T47D (cell line): ENCODE measurements at places on chromosomes 11 and 22.
A peak's percentile ranks its signal among the peaks of the same experiment; 100 is the strongest.

- DNase-seq: peak; percentile 82
These were observed 128.0 kb upstream of the ANO1 start for GRCh38 chr11:69950120-69950519.

DNA sequence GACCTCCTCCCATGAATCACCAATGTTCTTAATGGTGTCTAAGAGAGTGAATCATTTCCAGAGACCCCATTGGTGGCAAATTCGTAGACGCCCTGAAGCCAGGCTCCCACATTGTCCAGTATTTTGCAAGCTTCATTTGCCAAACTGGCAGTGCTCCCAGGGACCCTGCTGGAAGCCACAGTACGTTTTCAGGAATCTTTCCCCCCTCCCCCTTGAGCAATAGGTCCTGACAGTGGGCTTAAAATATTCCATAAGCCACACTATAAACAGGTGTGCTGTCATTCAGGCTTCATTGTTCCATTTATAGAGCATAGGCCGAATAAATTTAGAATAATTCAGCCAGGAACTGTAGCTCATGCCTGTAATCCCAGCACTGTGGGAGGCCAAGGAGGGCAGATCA is 125.3 kb downstream of the MORC2 start:
- no peak for DNase-seq

DNA sequence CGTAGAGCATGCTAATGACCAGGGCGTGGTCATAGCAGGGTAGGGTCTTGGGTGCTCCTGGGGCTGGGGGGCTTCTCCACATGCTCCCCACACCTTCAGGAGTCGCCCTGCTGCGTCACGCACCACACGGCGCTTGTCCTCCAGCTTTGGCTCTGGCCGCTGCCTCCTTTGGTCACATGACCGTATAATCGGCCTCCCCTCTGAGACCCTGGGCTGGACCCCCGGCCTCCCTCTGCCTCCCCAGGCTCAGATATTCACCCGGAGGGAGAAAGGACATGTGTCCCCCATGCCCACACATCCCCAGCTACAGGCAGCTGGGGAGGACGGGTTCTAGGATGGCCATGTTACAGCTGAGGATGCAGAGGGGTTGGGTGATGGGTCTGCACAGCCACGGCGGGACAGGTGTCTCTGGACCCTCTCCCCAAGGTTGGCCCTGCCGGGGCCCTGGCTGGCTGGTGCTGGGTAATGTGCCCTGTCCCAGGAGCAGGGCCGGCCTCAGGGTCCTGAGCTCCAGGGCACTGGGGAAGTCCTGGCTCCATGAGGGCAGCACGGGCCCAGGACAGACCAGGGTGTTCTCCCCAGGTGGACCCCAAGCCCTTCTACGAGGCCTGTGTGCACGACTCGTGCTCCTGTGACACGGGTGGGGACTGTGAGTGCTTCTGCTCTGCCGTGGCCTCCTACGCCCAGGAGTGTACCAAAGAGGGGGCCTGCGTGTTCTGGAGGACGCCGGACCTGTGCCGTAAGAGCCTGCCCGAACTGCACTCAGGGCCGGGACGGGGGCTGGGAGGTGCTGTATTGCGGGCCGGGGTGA is 14.5 kb downstream of the MUC2 start:
- no peak for DNase-seq

DNA sequence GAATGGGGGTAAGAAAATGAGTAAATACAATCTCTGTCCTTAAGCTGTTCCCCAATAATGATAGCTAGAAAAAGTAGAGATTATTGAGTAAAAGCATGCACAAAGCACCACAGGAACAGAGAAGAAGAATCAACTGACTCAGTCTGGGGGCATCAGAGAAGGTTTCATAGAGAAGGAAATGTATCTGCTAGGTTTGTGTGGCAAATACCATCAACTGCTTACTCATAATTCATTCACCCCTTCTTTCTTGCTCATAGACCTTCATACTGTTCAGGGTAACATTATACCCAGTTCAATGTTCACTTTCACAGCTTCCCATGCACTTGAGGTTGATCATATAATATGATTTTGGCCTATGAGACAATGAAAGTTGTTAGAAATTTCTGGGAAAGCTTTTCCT is 85.2 kb upstream of the SCUBE2 start:
- no peak for DNase-seq

GRCh38 chr11:10797531-10797930 is 11.2 kb downstream of the EIF4G2 start:
- DNase-seq: no peak

DNA sequence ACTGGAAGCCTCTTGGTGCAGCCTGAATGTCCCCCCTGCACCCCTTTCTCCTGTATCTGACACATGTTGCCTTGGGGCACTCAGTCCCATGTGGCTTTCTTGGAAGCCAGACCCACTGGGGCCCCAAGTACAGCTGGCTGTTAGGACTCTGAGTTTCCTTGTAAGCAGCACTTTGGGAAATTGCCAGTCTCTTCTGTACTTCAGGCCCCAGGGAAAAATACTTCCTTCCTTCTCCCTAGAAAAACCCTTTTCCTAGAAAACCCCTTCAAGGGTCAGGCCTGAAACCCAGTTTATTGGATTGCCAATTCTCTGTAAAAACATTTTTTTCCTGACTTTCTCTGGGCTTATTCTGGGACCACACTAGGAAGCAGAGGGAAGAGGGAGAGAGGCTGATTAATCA is 360.3 kb downstream of the TENM4 start:
- no peak for DNase-seq

DNA sequence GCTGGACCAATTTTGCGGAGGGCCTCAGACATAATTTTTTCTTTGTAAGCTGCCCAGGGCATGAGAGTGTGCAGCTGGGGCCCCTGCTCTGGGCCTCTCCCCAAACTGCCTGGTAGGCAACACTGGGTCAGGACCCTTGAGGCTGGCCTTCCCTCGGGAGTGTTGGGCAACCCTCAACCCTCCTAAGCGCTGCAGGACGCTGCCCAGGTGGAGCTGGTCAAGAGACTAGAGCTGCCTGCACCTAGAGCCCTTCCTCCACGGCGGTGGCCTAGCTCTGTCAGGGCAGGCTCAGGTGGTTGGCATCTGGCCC is 505 bp upstream of the TMEM132A start:
- DNase-seq: peak; percentile 56

DNA sequence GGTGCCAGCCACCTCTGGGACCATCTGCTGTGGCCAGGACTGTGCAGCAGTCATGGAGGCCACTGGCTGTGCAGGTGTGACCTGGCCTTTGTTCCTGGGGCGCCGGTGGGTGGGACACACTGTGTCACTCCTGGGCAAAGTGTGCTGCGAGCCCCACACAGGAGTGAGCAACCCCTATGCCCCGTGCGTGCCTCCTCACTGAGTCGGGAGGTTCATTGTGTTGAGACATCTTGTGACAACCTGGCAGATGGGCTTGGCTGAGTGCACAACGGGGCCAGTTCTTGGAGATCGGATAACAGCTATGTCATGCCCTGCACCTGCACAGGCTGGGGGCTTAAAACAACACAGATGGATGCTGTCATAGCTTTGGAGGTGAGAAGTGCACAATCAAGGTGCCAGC is 13.5 kb downstream of the ANO1 start:
- DNase-seq: no peak

- DNase-seq: no peak
These were observed 78.9 kb upstream of the BIRC3 start for GRCh38 chr11:102238391-102238821.

GRCh38 chr11:9016916-9017642 is 13.3 kb upstream of the NRIP3 start:
- DNase-seq: no peak

DNA sequence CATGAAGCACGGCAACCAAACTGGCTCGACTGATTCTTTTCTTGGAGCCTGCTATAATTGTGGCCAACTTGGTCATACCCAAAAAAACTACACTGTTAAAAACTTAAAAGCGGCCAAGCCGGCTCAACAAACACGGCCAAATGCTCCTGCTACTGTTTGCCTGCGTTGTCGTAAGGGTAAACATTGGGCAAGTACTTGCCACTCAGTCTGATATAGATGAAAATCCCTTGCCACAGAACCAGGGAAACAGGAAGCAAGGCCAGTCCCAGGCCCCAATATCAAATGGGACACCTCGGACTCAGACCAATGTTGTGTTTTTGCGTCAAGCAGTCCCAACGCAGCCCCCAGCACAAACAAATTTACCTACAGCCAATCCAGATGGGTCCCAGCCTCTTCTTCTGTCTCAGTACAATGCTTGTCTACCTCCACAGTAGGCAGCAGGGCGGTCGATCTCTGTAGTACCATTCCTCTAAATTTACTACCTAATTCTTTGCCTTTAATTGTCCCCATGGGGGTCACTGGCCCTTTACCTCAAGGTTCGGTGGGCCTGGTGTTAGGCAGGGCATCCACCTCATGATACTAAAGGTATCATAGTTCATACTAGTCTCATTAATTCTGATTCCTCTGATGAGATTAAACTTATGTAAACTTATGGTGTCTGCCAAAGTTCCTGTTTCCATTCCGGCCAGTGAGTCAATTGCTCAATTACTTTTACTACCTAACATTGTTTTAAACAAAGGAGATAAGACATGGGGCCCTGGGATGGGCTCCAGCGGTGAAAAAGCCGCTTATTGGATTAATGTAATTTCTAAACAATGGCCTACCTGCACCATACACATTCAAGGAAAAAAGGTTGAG is 3.7 kb upstream of the COMT start:
- DNase-seq: peak; percentile 64

DNA sequence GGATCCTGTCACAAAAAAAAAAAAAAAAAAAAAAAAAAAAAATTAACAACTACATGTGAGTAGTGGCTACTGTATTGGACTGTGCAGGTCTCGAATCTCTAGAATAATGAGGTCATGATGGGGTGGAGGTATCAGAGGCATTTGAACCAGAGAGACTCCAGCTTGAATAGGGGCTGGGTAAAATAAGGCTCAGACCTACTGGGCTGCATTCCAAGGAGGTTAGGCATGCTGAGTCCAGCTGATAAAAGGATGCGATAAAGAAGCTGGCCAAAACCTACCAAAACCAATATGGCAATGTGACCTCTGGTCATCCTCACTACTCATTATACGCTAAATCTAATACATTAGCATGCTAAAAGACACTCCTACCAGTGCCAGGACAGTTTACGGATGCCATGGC is 5.9 kb upstream of the PACSIN3 start:
- DNase-seq: no peak

- no peak for DNase-seq
These were observed 22.8 kb downstream of the TEAD1 start for GRCh38 chr11:12696911-12697581.

- DNase-seq: no peak
These were observed 872.2 kb downstream of the NTM start for GRCh38 chr11:132242632-132243031.

DNA sequence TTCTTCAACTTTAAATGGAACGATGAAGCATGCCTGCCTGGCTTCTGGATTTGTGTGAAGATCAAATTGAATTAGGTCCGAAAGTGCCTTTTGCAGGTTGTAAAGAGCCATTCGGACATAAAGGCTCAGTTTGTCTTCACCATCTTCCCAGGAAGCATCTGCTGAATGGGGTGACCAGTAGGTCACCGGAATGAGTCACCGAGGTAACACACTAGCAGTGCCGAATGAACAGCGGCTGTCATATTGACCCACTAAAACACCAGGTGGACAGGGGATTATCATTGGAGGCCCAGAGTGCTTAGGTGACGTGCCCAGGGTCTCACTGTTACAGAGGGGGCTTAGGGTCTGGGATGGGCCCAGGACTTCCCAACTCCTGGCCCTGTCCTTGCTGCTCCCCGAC is 43.1 kb upstream of the MYH9 start:
- no peak for DNase-seq

DNA sequence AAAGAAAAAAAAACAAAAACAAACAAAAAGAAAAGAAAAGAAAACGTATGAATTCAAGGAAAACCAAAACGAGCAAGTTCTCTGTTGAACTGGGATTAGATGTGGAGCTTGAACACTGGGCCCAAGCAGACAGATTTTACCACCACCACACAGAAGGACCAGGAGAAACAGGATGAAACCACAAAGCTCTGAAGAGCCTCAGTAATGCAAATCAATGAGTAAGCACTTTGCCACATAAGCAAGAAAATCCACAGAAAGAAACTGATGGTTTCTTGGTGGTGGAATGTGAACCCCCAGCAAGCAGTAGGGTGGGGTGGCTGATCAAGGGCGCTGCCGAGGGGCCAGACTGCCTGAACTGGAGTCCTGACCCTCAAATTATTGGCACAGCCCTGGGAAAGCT is 50.9 kb upstream of the NFRKB start:
- DNase-seq: no peak

GRCh38 chr22:44200855-44201550 is 20.3 kb downstream of the PARVG start:
- no peak for DNase-seq

DNA sequence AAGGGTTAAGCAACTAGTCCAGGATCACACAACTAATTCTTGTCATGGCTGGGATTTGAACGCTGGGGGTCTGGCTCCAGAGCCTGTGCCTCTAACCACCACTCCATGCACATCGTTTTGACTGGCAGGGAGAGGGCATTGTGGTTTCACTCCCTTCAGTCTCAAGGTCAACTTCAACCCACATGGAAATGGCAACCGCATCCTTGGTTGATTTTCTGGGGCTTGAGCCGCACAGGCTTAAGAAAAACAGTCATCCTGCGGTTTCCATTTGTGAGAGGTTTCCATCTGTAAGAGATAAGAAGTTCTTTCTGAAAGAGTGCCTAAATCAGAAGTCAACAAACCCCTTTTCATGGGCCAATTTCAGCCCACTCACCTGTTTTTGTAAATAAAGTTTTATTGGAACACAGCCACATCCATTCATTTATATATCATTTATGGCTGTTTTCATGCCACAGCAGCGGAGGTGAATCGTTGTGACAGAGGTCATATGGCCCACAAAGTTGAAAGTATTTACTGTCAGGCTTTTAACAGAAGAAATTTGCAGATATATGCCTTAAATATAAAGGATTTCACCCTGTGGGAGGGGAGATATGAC is 65.7 kb downstream of the SGSM1 start:
- no peak for DNase-seq

DNA sequence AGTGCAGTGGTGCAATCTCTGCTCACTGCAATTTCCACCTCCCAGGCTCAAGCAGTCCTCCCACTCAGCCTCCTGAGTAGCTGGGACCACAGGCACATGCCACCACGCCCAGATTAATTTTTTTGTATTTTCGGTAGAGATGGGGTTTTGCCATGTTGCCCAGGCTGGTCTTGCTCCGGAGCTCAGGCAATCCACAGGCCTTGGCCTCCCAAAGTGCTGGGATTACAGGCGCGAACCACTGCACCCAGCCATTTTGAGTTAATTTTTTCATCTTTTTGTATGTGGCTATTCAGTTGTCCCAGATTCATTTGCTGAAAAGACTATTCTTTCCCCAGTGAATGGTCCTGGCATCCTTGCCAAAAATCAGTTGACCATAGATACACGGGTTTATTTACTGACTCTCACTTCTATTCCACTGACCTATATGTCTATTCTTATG is 63.6 kb downstream of the MAPK1 start:
- DNase-seq: no peak
